T-cell (primary cell): ENCODE measurements at places on chromosomes 4 and X.

- DNase-seq: no peak
These were observed 141.2 kb upstream of the ZIC3 start for GRCh38 chrX:137424679-137425078.

- DNase-seq: no peak
These were observed 468.5 kb downstream of the IQCM start for GRCh38 chr4:149347139-149347538.

- DNase-seq: no peak
These were observed 159.6 kb upstream of the ANK2 start for GRCh38 chr4:112889619-112890527.

- DNase-seq: no peak
These were observed 48.4 kb upstream of the MSANTD1 start for GRCh38 chr4:3200423-3201090.

- DNase-seq: no peak
These were observed 112.9 kb upstream of the PJA1 start for GRCh38 chrX:69278031-69278687.

DNA sequence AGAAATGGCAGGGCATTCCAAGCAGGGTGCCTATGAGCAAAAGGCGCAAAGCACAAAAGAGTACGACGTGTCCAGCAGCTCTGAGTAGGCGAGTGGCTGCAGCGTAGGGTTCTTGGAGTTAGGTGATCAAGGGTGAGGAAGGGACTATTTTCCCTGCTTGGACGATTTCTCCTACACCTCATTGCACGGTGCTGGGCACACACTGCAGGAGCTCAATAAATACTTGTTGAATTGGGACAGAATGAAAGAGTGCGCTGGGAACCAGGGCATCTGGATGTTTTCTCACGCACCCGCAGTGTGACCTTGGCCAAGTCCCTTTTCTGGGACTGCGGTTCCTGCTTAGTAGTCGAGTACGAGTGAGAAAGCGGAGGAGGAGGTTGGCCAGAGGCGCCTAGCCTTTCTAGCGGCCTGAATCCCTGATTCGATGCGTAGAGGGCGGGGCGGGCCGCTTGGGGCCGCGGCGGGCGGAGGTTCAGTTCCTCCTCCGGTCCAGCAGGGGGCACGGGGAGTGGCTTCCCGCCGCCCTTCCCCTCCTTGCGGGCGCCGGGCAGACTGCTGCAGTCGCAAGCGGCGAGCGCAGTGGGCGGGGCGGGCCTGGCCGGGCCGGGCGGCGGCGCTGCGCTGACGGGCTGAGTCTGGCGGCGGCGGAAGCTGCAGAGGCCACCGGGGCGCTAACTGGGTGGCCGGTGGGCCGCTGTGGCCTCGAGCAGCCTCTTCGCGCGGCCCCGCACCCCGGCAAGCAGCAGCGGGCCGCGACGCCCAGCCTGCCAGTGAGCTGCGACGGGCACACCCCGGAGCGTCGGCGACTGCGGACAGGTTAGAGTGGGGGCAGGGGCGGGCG lies at the start of gene FAM199X:
Gene FAM199X, plus strand, starts transcription at position 560 of the 841 bp plus-strand sequence. CDS start 333 bp downstream, outside the sequence.
- DNase-seq: peak; percentile 85

GRCh38 chr4:65960751-65961150 lies 290.5 kb upstream of the EPHA5 start:
- DNase-seq: no peak

- DNase-seq: no peak
These were observed 11.8 kb downstream of the GAB1 start for GRCh38 chr4:143348233-143349077.

GRCh38 chrX:72050011-72050410 lies 81.7 kb downstream of the RTL5 start:
- DNase-seq: no peak

GRCh38 chr4:25951390-25951952 lies 37.5 kb downstream of the SMIM20 start:
- DNase-seq: no peak

DNA sequence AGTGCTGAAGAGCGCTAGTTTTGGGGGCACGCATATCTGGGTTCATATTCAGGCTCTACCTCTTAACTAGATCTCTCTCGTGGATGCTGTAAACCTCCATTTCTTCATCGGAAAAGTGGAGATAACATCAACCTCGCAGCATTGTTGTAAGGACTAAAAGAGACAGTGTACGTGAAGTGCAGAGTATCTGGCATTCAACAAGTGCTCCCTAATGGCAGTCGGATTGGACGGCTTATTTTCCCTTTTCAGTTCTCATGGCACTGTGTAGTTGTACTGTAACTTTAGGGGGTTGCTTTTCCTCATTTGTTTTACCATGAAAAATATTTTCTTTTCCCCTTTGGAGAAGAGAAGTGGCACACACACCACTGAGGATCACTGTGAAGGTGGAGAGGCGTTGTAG lies 51.4 kb upstream of the ESX1 start:
- no peak for DNase-seq

- no peak for DNase-seq
These were observed 71.8 kb upstream of the MAPK10 start for GRCh38 chr4:86431543-86432116.

- no peak for DNase-seq
These were observed 15.1 kb downstream of the CSF2RA start for GRCh38 chrX:1283741-1284140.

DNA sequence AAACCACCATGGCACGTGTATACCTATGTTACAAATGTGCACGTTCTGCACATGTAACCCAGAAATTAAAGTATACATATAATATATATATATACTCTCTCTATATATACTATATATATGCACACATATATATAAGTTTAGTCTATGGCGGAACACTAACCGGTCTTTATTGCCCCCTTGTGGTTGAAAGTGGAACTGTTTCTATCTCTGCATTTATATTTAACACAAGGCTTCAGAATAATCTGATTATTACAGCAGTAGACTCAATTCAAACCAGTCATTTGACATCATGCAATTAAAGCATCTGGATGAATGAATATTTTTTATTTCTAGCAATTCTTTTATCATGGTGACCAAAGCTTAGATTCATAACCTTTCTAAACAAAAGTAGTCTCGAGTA lies 14.6 kb downstream of the RAB9B start:
- peak; percentile 25 for DNase-seq

GRCh38 chr4:145736241-145736831 lies 56.4 kb downstream of the C4orf51 start:
- no peak for DNase-seq

GRCh38 chr4:3293401-3294391 lies 875 bp downstream of the RGS12 start:
- no peak for DNase-seq

GRCh38 chr4:108249397-108249796 lies 80.7 kb upstream of the LEF1 start:
- DNase-seq: no peak

DNA sequence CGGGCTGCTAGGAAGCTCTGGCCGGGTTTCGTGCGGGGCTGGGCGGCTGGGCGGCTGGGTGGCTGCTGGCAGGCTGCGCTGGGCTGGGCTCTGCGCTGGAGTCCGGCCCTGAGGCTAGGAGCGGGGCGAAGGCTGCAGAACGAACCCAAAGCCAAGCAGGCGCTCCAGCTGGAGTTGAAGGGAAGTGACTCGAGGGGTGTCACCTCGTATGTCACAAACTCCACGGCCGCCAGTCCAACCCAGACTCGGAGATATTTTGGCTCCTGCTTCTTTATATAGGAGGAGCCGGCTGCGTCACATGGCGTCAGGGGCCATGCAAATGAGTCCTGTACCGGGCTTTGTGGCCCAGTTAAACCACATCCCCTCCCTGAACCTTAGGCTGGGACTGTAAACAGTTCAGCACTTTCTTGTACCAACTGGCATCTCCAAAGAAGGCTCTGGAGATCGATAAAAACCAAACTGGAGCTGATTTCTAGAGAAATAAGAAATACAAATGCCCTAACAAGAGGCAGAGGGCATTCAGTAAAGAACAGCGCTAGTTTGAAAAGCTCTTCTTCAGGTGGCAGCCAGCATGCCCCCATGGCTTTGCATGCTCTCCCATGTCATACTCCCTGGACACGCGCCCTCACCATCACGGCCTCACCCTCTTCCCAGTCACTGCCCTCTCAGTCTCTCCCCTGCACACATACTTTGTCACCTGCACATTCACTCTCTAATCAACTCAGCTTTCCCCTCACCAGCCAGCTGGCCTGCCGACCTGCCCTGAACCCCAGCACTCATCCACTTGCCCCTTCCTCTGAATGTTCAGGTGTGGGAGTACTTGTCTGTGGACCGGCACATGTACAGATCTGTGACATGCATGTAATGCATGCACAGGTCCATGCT lies 58.5 kb downstream of the TSC22D3 start:
- DNase-seq: peak; percentile 88

DNA sequence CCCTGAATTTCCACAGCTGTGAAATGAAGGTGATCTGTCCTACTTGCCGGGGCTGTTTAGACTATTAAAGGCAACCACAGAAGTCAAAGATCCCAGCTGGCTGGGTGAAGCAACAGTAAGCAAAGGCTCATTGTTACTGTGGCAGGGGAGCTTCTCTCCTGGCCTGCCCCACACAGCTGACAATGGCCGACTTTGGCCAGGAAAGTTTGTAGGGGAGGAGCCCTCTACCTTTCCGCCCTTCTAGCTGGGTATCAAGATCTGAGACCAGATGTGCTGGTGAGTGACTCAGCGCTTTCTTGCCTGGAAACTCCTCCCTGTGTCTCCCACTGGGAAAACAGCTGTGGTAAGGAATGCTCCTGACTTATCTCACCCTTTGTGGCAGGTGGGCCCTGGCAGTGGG lies 21.1 kb downstream of the RASSF6 start:
- DNase-seq: no peak

- no peak for DNase-seq
These were observed 29.2 kb upstream of the AREG start for GRCh38 chr4:74415602-74416300.
